CD4-positive, alpha-beta T cell treated with Interleukin-2 at 100 ng/mL for 4 hours (primary cell): ENCODE measurements at places on chromosomes 5 and 9.

- DNase-seq: no peak
Observed at GRCh38 chr9:125988479-125989050, 241.4 kb downstream of the PBX3 start.

DNA sequence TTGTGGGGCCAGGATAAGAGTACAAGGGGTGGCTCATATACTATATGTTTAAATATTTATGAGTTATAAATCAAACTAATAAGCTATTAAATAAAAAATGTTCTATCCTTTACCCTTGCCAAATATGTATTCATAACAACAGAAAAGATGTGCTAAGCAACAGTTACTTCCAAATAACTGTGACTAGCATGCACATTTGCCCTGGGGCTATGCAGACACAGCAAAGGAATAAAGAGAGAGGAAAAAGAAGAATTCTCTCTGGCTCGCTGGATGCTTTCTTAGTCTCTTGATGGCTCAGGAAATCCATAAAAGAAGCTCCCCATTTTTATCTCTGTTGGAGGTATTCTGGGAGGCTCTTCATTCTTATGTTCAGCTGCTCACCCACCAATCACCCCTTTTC lies 182.4 kb upstream of the ATP10B start:
- no peak for DNase-seq

DNA sequence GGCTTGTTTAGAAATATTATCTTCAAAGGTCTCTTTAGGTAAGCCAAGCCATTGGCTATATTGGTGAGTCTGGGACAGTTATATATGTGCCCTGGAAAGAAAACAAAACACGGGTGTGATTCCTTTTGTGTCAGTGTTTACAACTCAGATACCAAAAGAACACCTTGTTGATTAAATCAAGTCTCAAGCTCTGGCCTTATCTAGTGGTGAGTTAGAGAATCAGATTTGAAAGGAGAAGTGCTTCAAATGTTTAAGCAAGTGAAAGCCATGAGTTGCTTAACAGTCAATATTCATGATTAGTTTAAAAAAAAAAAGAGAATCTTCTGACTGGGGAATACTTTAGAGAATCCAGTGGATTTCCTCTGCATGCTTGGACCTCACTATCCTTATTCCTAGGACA lies 68.3 kb downstream of the IQGAP2 start:
- DNase-seq: peak; percentile 7

DNA sequence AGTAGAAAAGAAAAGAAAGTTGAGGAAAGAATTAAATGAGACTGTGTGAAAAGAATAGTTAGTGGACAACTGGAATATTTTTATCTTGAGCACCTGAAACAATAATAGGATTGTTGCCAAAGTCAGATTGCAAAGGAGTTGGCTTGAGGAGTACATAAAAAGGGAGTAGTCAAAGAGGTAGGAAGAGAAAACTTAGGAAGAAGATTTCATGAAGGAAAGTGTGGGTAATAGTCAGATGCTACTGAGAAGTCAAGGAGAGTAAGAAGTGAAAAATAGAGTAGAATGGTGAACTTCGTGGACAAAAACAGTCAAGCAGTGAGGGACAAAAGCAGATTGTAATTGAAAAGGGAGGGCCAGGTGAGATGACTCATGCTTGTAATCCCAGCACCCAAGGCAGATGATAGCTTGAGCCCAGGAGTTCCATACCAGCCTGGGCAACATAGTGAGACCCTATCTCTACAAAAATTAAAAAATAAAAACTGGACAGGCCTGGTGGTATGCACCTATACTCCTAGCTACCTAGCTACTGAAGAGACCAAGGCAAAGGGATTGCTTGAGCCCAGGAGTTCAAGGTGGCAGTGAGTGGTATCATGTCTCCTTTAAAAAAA lies 178.9 kb downstream of the NIPBL start:
- no peak for DNase-seq

GRCh38 chr9:133771486-133772482 lies 33.6 kb upstream of the SARDH start:
- no peak for DNase-seq

DNA sequence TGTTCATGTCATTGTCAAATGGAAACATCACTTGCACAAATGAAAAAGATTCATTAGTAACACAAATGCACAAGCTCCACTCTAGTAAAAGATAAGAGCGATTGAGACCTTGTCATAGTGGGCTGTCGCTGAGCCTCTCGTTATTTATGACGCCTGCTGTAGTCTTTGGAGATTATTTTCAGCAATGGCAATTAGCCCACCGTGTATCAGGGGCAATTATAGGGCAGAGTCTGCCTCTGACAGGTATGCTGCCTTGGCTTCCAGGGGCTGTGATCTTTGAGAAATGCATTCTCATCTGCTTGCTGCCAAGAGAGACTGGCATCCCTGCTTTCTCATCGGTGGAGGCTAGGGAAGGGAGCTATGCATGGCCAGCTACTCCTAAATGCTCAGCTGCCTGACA lies 426.8 kb upstream of the CLINT1 start:
- no peak for DNase-seq

DNA sequence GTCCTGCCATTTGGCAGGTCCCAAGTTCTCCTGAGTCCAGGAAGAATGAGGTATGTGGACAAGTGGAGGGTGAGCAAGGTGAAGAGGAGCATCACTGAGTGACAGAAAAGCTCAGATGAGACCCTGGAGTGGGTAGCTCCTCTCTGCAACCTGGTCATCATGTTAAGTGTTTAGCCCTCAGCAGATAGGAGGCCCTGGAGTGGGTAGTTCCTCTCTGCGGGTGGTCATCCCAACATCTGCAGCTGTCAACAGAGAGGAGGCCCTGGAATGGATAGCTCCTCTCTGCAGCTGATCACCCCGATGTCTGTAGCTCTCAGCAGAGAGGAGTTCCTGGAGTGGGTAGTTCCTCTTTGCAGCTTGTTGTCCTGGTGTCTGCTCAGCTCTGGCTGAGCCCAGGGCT lies 48.4 kb downstream of the NDUFAF2 start:
- no peak for DNase-seq

DNA sequence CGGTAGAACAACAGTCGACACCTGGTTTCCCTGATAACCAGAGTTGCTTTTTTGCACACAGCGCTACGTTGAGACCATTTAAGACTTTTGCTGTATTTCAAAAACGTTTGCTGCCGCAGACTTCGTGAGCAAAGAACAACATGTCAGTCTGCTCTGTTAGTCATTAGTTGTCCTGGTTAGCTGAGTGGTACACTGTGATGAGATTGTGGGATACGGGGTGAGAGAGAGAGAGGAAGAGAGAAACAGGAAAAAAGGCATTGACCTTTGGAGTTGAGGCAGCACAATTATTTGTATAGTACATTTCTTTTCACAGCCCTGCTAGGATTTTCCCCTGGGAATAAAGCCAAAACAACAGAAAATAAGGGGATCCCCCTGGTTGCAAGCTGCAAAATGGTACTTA lies 306.1 kb upstream of the WWC1 start:
- no peak for DNase-seq

GRCh38 chr9:72932619-72933018 lies 20.2 kb downstream of the ALDH1A1 start:
- no peak for DNase-seq

DNA sequence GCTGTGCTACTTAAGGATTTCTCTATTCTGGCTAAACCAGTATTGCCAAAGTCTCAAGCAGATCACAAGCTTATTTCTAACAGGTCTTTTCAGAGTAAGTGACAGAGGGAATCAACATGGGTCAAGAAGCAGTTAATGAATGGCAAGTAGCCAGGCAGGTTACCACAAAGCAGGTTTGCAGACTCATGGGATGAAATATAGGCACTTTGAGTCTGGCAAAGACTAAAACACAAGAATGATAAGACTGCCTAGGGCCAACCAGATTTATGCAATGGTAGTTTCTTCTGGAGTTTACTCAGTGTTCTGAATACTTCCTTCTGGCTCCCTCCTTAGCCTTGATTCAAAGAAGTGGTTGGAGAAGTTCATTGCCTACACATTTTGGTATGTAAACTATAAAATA lies 3.6 kb downstream of the HMGCS1 start:
- DNase-seq: no peak

DNA sequence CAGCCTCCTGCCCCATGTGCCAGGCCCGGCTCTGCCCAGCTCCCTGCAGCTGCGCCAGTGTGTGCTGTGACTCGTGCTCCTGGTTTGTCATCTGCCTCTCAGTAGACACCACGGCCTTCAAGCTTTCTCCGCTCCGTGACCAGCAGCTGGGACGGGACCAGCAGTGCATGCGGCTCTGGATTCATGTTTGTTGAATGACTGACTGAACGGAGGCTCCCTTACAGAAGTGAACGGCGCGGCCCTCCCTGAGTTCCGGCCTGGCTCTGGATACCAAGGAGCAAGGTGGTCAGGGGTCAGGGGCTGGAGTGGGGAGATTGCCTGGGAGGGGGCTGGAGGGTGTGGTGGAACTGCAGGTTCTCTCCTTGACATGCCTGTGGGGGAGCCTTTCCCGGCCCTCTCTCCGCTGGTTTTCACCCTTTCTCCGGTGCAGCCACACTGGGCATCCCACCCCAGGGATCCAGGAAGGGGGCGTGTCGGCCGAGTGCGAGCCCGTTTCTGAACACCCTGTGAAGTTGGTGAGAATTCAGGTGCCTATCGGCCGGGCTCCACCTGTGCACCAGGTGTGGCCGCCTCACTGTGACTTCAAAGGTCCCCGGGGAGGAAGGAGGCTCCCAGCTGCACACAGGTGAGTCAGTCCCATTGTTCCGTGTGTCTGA lies 11.1 kb upstream of the CEP72 start:
- DNase-seq: no peak

- no peak for DNase-seq
Observed at GRCh38 chr5:156378159-156378558, 51.2 kb downstream of the SGCD start.

GRCh38 chr5:143227301-143227700 lies 176.2 kb downstream of the NR3C1 start:
- DNase-seq: no peak

DNA sequence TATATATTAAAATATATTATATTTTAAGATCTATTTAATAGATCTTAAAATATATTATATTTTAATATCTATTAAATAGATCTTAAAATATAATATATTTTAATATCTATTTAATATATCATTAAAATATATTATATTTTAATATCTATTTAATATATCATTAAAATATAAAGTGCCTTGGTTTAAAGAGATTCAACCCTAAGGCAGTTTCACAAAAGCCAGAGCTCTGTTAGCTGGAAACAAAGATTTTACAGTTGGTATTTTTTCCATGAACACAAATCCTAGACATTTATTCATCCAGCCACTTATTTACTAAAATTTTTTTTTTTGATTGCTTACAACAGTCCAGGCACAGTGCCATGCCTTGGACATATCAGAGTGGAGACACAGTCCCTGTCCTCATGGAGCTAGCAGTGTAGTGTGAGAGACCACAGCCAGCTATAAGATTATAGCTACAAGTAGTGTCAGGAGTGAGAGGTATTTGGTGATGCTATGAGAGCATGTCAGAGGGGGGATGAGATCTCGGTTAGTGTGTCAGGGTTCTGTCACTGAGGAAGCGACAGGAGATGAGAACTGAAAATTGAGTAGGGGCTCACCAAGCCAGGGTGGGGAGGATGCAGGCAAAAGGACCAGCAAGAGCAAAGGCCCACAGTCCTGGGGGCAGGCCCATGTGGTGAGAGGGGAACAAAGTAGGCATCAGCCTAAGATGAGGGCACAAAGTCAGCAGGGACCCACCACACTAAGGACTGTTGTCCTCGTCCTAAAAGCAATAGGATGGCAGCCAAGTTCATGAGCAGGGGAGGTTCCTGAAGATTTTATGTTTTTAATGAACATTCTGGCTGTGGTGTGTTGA lies 74.5 kb downstream of the FBXO38 start:
- no peak for DNase-seq
